ENCODE measurements at places on chromosomes 4 and X.
A peak's percentile ranks its signal among the peaks of the same experiment; 100 is the strongest.

- DNase-seq, result no peak
Observed at GRCh38 chr4:190014771-190015537, 12.1 kb downstream of the FRG2 start.

DNA sequence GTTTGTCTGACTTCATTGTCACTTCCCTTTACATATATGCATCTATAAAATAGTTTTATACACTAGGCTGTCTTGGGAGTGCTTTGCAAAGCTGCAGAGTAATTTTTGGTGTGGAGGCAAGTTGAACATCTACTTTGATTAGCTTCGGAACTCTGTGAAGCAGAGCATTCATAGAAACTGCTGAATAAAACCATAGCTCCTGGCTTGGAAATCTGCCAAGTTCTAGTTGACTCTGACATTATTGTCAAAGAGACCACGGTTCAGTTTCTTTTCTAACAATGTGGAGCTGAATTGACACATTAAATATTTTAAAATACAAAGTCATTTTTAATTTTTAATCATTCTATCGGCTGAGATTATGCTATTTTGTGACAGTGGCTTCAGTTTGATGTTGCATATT lies 335.0 kb downstream of the BMPR1B start:
- DNase-seq, result peak; percentile 23

GRCh38 chrX:134990801-134991481 lies at the start of gene SMIM10:
SMIM10 (plus strand) TSS chrX:134990991; CDS start chrX:134991096, 105 bp downstream.
- no peak for DNase-seq

GRCh38 chrX:13498238-13498637 lies 71.2 kb upstream of the EGFL6 start:
- no peak for DNase-seq

DNA sequence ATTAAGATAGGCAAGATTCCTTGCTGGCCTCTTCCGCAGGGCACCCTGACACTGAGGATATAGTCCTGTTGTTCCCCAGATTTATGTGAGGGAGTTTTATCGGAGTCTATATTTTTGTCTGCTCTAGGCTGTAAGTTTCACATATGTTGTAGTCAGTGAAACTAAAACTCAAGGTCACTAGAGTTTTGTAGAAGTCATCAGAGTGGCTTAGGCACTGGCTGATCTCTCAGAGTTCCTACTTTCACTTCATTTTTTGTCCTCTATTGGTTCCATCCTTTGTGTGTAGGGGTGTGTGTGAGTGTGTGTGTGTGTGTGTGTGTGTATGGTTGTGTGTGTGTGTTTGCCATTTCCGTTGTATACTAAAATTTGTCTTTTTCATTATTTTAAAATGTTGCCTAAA lies 577.5 kb downstream of the IQCM start:
- no peak for DNase-seq

DNA sequence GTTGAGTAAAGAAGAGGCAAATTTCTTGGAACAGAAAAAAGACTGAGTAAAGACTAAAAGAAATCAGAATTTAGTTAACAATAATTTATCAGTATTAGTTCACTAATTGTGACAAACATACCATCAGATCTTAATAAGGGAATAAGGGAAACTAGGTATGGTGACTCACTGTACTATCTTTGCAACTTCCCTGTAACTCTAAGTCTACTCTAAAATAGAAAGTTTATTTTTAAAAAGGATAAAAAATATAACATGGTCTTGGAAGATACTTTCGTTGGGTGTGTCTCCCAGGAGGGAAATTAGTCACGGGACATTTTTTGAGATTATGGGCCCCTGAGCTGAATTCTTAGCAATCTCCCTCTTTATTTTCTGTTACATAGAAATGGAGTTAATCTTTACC lies 97.3 kb downstream of the EMCN start:
- DNase-seq, result no peak

GRCh38 chr4:179678093-179678814 lies 2236.0 kb upstream of the AGA start:
- DNase-seq, result no peak

DNA sequence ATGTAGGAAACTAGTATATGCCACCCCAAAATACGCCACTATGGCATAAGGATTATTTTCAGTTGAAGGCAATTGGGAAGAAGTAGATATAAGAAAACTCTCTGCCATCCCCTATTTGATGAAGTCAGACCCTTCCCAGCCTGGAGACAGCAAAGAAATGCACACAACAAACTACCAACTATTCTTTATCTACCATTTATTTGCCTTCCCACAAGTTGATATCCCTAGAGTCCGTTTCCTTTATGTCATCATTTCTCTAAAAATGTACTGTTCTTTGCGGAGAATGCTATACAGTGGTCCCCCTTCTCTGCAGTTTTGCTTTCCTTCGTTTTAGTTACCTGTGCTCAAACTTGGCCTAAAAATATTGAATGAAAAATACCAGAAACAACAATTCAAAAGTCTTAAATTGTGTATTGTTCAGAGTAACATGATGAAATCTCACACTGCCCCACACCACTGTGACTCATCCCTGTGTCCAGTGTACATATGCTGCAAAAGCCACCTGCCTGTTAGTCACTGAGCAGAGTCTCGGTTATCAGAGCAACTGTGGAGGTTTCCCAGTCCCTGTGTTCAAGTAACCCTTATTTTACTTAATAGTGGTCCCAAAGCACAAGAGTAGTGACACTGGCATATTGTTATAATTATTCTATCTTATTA lies 152.3 kb downstream of the WDFY3 start:
- DNase-seq, result peak; percentile 56

DNA sequence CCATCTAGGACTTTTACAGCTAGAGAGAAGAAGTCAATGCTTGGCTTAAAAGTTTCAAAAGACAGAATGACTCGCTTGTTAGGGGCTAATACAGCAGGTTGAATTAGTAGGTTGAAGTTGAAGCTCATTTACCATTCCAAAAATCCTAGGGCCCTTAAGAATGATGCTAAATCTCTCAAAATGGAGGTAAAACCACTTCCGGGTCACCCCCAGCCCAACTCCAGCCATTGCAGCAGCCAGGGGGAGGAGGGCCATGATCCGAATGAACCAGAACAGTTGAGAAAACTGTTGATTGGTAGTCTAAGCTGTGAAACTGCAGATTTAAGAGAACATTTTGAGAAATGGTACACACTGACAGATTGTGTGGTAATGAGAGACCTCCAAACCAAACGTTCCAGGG lies 245.4 kb downstream of the HNRNPD start:
- no peak for DNase-seq

DNA sequence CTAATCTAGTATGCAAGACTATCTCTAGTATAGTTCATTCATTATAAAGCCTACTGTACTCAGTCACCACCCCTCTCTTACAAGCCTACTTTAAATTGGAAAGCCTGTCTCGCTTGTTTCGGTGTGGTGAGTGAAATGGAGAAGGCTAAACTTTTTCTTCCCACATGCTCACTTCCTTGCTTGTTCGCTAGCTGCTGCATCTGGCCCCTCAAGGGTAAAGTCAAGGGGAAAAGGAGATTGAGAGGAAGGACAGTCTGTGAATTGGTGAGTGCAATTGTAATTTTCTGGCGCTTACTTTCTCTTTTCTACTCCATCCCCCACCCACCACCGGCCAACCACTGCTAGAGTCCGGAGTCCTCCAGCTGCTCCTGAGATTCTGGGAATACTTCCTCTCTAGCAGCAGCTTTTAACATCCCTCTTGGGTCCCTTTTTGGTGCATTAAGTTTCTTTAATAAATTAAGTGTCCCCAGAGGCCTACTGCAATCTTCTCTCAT lies 12.1 kb upstream of the ARAP2 start:
- no peak for DNase-seq

DNA sequence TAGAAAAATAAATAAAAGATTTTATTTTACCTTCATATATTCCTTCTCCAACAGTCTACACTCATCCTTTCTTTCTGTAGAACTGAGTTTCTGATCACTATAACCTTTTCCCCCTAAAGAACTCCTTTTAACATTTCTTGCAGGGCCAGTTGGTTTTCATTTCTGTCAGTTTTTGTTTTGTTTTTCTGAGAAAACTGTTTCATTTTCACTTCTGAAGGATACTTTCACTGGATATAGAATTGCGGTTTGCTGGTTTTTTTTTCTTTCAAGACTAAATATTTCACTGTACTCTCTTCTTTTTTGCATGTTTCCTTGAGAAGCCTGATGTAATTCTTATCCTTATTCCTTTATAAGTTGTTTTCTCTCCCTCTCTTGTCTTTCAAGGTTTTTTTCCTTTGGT lies 90.4 kb upstream of the EOLA2 start:
- no peak for DNase-seq

DNA sequence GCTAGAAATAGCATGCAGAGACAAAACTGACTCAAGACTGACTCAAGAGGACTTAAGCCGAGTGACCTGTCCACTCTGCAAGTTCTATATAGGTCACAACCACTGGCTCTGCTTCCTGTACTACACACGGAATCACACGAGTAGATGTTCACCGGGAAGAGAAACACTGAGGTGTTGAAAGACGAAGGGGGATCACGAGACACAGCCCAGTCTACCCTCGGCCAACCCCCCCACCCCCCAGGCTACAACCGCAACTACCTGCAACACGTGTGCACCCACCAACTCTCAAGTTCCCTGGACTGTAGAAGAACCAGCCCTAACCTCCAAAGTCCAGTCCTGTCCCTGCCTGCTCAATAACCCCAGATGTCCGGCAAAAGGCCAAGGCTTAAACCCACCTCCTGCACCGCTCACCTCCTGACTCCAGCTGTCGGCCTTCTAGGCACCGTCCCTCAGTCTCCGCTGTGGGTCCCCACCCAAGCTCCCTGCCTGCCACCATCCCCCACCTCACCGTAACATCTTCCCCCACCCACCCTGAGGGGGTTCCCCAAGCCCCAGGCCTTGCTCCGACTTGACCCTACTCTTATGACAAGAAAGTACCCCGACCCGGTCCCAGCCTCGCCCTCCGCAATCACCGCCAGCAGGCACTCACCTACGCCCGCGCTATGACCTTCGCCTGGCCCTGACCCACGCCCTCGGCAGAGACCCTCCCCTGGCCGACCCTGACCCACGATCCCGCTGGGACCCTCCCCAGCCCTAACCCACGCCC lies 739 bp downstream of the GAK start:
- DNase-seq, result no peak

GRCh38 chr4:35565640-35566039 lies 678.7 kb downstream of the ARAP2 start:
- DNase-seq, result no peak

DNA sequence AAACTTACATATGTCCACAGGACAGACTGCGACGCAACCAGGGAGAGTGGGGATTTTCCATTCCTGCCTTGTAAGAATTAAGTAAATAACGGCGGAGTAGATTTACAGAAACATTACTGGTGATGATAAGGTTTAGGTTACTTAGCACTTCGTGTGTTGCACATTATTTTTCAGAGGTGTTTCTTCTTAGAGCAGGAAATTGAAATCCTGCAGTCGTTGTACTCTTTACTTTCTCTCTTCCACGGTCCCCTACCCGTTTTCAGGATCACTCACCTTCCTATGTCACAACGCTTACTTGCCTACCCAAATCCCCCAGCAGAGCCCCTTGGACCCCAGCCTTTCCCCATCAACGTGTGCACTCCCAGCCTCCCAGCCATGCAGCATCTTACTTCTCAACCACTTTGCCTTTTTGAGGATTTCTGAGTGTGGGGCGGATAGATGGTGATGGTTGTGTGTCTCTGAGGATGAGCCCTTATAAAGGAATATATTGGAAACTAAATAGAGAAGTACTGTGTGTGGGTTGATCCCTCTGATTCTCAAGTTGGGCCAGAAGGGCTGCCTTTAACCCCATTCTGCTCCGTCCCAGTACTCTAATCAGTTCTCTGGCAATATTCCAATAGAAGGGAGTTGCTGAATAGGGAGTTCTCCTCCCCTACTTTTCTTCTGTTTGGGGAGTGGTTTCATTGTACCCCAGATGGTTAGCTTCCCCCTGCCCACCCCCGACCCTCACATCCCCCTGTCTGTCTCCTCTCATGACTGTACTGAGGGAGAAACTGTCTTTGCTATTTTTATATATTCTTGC lies 1.6 kb downstream of the MID2 start:
- DNase-seq, result no peak

DNA sequence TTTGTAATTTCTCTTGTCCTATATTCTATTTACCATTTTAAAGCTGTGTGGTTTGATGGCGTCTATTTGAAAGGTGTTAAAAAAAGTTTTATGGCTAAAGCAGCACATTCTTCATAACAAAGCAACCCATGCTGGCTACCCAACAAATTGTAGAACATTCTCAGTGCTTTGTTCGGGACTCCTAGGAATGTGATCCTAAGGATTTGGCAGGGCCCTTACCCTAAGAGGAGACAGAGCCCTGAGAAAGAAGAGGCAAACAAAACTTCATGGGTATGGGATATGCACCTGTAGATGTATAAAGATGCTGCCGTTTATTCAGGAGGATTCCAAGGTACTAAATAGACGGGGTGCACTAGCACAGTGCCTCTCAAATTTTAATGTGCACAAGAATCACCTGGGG lies 370.8 kb upstream of the DIPK2B start:
- DNase-seq, result no peak

DNA sequence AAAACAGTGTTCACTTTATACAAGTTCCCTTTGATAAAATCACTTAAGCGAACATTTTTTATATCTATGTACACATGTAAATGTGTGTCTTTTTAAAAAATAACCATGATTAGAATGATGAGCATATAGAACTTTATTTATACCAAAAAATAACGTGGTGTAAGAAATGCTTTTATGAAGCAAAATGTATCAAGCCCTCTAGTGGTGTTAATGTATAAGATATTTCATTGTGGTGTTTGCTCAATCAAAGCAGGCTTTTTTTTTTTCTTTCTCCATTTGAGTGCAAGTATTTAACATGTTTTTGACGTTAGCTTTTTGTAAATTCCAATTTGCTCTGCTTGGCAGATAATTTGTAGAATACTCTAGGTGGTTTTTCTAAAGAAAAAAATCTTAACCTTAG lies 2092.4 kb upstream of the TENM3 start:
- DNase-seq, result no peak

- no peak for DNase-seq
Observed at GRCh38 chr4:67437974-67438713, 107.2 kb downstream of the CENPC start.

DNA sequence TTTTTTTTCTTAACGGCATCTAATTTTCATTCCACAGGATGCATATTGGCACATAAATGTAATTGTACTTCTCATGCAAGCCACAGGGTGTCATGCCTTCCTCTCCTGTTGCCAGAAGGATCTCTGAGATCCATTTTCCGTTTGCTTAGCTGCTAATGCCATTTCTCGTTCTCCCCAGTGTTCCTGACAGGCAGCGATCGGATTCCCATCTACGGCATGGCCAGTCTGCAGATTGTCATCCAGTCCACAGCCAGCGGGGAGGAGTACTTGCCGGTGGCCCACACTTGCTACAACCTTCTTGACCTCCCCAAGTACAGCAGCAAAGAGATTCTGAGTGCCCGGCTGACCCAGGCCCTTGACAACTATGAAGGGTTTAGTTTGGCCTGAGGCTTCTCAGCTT lies 8.9 kb upstream of the NAP1L5 start:
- no peak for DNase-seq

DNA sequence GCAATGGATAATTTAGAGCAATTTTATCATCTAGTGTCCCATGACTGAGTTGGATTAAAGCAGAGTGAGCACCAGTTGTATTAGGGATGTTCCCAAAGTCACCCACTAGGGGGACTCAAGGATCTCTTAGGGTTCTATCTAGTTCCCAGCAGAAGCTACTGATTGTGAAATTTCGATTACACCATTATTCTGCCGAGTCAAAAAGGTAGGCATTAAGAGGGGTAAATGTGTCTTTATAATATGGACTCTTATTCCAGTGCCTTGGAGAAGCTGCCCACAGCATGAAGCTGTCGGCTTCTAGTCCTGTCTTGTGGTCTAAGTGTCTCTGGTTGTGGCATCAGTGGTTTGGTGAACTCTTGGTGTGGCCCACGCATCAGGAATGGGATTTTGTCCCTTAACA lies 53.3 kb downstream of the RGS12 start:
- DNase-seq, result no peak
